ENCODE measurements at places on chromosomes 7 and 10. TPM values are rescaled to one million over a fixed set of nuclear protein-coding genes. Genes with fewer than 3 reads are reported as not detected.

Gene PAPSS2
- 3.8 TPM for total RNA-seq

DNA sequence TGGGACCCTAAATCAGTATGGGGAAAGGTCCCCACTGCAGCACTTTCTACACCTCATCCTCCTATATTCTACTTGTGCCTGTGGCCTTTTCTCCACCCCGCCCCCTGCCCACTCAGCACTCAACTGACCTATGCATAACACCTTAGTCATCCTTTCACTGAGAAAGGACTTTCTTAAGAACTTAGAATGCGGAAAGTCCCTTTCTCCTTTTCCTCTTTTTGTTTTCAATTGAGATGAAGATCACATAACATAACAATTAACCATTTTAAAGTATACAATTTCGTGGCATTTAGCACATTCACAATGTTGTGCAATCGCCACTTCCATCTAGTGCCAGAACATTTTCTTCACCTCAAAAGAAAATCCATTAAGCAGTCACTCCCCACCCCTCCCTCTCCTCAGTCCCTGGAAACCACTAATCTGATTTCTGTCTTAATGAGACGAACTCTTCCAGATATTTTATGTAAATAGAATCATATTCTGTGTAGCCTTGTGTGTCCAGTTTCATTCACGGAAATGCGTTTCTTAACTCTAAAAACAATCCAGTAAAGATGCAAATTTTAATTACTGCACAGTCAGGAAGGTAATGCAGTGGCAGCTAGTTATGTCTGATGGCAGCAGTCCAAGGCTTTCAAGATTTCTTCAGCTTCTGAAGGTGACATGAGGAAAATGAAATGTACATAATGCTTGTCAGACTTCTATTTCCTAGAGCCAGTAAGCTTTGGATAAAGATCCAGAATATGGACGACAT lies 41.7 kb downstream of the FAS start:
- DNase-seq: peak; percentile 95

Gene MACROH2A2
- total RNA-seq: 32.6 TPM

Gene ASB15
- not detected for total RNA-seq

Gene MYL10
- not detected for total RNA-seq

GRCh38 chr10:44851881-44852280 lies 59.3 kb upstream of the TMEM72 start:
- no peak for DNase-seq

Gene TIMM23
- 51.8 TPM for total RNA-seq

GRCh38 chr10:95664543-95664942 lies 8.0 kb upstream of the ALDH18A1 start:
- no peak for DNase-seq

DNA sequence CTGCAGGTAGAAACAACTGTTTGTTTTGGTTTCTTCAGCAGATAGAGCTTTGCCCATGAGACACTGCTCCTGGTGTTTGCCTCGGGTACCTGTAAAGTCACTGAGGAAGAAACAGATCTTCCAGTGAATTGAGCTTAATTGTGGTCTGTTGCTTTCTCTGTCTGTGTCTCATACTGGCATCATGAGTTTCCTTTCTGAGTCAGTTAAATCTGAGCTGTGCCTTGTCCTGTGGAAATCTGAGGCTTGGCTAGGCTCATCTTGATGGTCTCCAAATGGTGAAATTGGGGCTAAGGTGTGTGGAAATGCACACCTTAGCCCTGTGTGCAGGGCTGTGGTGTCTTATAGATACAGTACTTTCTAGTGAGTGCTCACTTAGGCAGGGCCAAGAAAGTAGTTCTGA lies 67.4 kb downstream of the GBF1 start:
- peak; percentile 80 for DNase-seq

DNA sequence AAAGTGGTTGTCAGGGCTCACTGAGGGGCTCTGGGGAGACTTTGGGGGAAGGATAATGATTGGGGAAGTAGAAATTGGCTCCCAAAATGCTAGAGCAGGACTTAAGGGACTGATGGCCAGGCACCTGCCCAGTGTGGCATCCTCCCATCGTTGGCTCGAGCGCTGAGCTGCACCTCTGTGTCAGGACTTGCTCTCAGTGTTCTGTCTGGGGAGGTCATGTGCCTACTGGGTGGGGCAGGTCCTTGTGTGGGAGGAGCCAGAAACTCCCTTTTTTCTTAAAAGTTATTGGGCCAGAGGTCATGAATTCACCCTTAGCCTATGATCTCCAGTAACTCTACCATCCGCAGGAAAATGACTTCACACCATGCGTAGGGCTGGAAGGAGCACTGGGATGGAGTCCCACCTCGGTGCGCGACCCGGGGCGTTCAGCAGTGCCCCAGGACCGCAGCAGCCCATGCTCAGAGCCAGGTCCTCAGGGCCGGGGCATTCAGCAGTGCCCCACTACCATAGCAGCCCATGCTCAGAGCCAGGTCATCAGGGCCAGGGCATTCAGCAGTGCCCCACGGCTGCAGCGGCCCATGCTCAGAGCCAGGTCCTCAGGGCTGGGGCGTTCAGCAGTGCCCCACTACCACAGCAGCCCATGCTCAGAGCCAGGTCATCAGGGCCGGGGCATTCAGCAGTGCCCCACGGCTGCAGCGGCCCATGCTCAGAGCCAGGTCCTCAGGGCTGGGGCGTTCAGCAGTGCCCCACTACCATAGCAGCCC lies 221.9 kb downstream of the EBF3 start:
- DNase-seq: no peak

Gene OGA
- total RNA-seq: 97.5 TPM

DNA sequence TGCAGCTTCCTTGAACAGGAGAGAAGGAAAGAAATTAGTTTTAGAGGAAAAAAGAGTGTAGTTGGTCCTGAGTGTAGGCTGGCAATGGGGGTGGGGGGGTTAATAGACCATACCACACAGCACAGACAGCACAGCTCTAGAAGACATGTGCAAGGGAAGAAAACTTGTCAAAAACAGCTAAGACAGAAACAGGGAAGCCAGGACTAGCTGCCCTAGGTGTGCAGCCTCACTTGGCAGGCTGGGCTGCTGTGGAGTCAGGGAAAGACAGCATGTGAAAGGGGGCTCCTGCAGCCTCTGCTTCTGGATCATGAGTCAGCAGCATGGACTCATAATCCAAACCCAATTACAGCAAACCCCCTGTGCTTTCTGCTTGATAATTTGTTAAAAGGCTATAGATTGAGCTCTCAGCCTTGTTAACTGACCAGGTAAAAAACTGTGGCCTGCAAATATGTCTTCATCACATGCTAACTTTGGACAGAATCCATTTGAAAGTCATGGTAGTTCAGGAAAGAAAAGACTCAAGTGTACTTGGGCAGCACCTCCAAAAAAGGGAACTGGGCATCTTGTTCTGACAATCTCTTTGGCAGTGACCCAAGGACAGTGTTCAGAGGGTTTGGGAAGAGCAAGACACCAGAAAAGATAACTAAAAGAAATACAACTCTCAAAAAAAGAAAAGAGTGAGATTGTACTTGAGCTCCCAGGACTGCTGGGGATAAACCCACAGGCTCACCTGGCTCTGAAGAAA lies 142.2 kb upstream of the VWC2 start:
- DNase-seq: no peak

Gene NRAP
- not detected for total RNA-seq

Gene KLF14
- not detected for total RNA-seq

Gene SLC18A3
- not detected for total RNA-seq

Gene PON1
- total RNA-seq: not detected
